ENCODE measurements at places on chromosomes 4 and X. TPM values are rescaled to one million over a fixed set of nuclear protein-coding genes. Genes with fewer than 3 reads are reported as not detected.

PABPC4L gene
- not detected for polyA plus RNA-seq

MAGEA11 gene
- polyA plus RNA-seq, result not detected

GRCh38 chr4:21512353-21512752, 436.2 kb downstream of the KCNIP4 start:
- H3K4me1 ChIP-seq, result no peaks in the 10 kb centered on the region
- no peak overlapping the region for H3K4me3 ChIP-seq
- H3K27me3 ChIP-seq, result no peaks in the 10 kb centered on the region
- no peaks in the 10 kb centered on the region for H3K36me3 ChIP-seq
- no peak for DNase-seq
- H3K27ac ChIP-seq, result no peak overlapping the region

DNA sequence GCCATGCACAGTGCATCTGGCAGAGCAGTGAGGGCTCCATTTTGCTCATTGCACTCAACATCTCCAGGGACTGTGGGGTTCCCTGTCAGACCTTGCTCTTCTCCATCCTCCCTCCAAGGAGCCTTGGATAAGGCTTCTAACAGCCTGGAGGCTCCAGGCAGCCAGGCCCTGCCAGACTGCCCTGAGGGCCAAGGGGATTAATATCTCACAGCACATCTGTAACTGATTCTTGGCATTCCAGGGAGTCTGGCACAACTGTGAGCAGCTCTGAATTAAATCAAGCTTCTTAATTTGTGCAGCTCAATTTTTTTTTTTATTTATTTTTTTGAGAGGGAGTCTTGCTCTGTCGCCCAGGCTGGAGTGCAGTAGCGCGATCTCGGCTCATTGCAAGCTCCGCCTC, 224.5 kb upstream of the PGRMC2 start:
- no peaks in the 10 kb centered on the region for H3K36me3 ChIP-seq
- no peak overlapping the region for H3K27ac ChIP-seq
- H3K4me3 ChIP-seq, result no peak overlapping the region

- H3K36me3 ChIP-seq, result no peaks in the 10 kb centered on the region
These were observed 16.4 kb downstream of the TMEM154 start for GRCh38 chr4:152663203-152664066.

DNA sequence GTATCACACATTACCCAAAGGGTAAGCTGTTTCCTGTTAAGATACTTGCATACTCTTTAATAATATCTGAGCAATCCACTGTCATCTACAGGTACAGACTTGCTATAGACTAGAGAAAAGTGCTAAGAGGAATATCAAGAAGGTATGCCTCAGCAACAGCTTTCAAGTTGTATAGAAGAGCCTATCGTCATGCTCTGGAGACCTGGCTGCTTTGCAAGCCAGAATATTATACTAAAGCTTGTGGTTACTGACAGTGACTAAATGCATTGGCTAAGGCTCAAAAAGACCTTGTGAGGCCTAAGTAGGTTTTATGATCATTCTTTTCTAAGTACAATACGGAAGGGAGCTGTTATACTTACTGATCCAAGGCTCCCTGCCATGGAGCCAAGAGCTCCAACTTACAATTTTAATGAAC, 11.3 kb downstream of the LAMP2 start:
- H3K4me1 ChIP-seq, result peaks cover 10% of the 10 kb centered on the region
- H3K27me3 ChIP-seq, result no peaks in the 10 kb centered on the region
- no peak overlapping the region for H3K4me3 ChIP-seq
- no peak overlapping the region for H3K27ac ChIP-seq
